ENCODE measurements at places on chromosomes 16 and 17.

GRCh38 chr17:17641621-17642409 is 39.4 kb upstream of the RAI1 start:
- DNase-seq = peak; percentile 44

- DNase-seq = no peak
These were observed 149.8 kb upstream of the MAF start for GRCh38 chr16:79750311-79750710.

- DNase-seq = no peak
These were observed 24.8 kb upstream of the SIAH1 start for GRCh38 chr16:48409839-48410632.

- DNase-seq = no peak
These were observed 60.6 kb downstream of the RAB11FIP4 start for GRCh38 chr17:31452101-31452500.

DNA sequence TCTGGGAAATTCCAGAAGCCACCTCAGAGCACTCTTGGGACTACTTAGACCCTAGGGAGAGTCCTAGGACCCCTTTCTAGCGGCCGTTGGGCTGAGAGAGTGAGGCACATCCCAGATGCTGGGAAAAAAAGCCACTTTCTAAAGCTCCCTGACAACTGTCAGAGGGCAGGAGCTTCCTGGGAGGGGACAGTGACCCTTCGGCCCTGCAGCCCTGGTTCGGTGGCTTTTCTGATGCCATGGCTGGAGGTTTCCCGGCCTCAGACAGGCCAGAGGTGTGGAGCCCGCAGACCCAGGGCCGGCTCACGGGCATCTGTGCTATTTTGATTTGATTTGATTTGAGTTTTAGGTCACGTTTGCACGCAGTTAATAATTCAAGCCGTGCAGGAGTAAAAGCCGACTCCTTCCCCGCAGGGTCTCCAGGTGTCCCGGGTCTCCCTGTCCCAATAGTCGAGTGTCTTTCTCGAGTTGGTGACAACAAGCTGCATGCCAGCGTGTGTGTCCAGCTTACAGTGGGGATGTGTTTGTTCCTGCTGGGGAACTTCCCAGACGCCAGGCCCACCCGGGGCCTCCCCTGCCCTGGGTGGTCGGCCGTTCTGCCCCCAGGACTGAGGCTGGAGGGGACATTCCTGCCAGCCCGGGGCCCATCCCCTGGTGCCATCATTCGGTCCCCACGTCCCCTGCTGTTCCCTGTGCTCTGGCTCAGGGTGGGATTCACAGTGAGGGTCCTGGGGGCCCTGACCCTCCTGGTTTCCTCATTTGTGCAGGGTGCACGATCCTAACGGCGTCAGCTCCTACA is 1.0 kb upstream of the CBFA2T3 start:
- no peak for DNase-seq

- no peak for DNase-seq
These were observed 356 bp downstream of the TUBD1 start for GRCh38 chr17:59892251-59892923.

DNA sequence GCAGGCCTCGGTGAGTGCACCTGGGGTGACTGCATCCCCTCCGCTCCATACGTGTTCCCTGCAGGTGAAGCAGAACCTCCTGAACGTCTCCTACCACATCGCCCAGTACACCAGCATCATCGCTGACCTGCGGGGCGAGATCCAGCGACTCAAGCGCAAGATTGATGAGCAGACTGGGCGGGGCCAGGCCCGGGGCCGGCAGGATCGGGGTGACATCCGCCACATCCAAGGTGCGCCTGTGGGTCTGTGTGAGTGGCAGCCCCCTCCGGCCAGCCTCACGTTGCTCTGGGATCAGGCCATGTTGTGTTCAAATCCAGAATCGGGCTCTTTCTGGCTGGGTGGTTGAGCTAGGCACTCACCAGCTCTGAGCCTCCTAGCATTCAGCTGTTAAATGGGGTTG is 12.5 kb downstream of the BTBD17 start:
- no peak for DNase-seq

- DNase-seq = peak; percentile 1
These were observed 553.2 kb downstream of the MAF start for GRCh38 chr16:79047337-79047736.

DNA sequence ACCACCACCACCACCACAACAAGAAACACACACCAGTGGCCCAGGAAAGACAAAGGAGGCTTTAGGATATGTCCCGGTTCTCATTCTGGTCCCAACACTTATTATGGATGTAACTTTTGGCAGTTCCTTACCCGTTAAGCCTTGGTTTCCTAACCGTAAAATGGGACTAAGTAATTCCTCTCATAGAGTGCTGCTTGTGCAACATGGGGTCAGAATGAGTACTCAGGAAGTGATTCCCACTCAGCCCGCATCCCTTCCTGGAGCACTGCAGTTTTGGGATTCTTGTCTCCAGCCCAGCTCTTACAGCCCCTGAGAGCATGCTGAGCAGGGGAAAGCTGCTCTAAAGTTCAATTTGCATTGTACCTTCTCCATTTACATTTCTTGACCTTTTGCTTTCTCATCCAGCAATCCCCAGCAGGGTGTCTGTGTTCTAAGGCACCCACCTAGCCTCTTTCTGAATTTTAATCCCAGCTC is 262.6 kb downstream of the PRKCA start:
- no peak for DNase-seq

DNA sequence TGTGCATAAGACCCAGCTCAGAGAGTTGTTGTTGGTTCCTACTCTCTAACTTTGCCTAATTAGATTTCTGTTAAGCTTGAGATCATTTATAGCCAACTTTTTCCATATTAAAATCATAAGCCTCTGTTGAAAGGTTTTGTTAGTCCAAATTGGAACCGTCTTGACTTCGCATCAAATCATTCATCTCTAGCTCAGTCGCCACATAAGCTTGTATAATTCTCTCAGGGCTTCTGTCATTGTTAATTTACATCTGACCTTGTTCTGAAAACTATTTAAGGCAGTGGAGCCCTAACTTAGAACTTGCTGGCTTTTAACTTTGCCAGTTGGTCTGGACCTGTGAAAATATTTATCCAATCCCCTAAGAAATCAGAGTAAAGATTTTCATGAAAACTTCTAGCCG is 107.2 kb downstream of the PITPNC1 start:
- no peak for DNase-seq

DNA sequence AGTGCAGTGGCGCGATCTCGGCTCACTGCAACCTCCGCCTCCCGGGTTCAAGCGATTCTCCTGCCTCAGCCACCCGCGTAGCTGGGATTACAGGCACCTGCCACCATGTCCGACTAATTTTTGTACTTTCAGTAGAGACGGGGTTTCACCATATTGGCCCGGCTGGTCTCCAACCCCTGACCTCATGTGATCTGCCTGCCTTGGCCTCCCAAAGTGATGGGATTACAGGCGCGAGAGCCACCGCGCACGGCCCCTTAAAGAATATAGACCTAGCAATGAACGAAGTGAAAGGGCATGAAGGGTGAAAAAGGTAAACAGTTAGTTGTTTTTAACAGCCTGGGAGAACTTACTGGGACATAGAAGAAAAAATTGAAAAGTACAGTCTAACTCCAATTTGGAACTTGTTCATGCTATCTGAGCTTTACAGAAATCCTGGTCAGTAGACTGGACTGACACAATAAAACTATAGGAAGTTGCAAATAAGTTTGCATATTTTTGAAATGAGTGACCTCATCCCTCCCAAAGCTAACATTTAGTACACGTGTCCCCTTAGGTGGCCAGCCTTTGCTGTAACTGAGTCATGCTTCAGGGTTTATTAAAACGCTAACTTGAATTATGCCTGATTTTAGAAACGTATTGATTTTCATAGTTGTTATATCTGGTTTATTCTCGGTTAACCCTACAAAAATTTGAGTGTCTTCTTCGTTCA is 1.8 kb downstream of the COG1 start:
- no peak for DNase-seq

DNA sequence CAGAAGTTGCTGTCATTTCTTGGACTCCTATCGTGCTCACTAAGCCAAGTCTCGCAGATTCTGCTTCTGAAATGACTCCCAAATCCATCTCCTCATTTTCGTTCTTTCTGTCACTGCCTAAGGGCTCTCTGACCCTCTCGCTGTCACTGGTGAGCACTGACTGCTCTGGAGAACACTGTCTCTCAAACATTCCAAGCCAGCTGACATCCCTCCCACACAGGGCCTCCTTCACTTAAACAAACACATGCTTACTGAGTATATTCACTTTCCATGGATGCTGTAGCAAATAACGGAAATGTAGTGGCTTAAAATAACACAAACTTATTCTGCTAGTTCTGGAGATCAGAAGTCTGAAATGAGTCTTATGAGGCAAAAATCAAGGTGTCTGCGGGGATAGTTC is 18.8 kb downstream of the CACNG1 start:
- DNase-seq = no peak

DNA sequence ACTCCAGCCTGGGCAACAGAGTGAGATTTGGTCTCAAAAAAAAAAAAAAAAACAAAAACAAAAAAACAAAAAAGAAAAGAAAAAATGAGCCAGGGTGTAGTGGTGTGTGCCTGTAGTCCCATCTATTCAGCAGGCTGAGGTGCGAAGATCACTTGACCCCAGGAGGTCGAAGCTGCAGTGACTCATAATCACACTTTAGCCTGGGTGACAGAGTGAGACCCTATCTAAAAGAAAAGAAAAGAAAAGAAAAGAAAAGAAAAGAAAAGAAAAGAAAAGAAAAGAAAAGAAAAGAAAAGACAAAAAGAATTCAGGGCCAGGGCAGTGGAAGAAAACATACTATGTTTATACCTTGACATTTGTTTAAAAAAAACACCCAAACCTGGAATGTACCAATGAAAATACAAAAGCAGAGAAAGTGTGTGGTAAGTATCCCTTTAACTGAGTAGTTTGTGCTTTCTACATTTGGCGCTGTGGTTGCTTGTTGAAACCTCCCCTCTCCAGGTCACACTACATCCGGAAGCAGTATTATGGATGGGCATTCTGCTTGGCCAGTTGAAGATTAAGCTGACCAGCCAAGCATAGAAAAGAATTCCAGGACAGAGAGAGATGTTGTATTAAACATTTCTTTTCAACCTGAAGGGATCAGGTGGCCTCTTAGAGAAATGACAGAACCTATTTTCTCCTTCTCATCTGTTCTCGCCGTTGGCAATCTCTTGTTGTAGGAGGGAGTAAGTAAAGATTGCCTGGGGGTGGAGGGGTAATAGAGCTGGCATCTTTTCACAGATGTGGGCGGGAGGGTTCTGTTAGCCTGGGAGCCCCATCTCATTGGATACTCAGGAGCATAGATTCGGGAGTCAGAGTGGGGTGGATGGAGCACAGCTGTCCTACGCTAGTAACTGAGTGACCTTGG is 12.1 kb upstream of the PRKCB start:
- DNase-seq = no peak

- DNase-seq = no peak
These were observed 403.0 kb upstream of the ASIC2 start for GRCh38 chr17:33696102-33696501.

- no peak for DNase-seq
These were observed 3.0 kb downstream of the PDILT start for GRCh38 chr16:20401475-20402016.
